ENCODE measurements at places on chromosomes 1 and 21.

- DNase-seq = no peak
Measured at GRCh38 chr1:38788341-38789336, 70.9 kb downstream of the RRAGC start.

- no peak for DNase-seq
Measured at GRCh38 chr1:91651243-91651642, 150.6 kb downstream of the CDC7 start.

GRCh38 chr1:234748066-234748465, 138.1 kb upstream of the IRF2BP2 start:
- DNase-seq = no peak

- DNase-seq = no peak
Measured at GRCh38 chr1:6440198-6441126, 15.9 kb downstream of the ESPN start.

DNA sequence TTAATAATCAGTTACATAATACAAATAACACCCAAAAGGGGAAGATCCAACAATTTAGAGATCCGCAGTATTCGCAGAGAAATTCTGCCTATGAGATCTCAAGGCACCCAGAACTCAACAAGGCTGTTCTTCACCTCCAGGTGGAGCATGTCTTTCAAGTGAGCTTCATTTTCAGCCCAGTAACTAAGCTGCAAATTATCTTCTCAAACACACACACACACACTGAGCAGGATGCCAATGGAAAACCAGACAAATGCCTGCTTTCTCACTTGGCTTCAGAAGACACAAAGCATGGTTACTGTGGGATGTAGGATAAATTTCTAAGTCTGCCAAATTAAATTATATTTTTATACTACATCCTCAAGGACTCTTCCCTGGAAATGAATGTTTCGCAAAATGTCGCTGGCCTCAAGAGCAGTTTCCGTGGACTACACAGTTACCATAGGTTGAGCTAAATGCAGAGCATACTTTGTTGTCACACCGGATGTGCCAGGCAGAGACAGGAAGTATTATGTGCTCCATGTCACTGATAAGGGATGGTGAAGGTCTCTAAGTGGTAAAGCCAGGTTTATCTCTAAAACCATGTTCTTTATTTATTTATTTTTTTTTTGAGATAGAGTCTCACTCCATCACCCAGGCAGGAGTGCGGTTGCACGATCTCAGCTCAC, 30.3 kb downstream of the UBR4 start:
- peak; percentile 99 for DNase-seq

DNA sequence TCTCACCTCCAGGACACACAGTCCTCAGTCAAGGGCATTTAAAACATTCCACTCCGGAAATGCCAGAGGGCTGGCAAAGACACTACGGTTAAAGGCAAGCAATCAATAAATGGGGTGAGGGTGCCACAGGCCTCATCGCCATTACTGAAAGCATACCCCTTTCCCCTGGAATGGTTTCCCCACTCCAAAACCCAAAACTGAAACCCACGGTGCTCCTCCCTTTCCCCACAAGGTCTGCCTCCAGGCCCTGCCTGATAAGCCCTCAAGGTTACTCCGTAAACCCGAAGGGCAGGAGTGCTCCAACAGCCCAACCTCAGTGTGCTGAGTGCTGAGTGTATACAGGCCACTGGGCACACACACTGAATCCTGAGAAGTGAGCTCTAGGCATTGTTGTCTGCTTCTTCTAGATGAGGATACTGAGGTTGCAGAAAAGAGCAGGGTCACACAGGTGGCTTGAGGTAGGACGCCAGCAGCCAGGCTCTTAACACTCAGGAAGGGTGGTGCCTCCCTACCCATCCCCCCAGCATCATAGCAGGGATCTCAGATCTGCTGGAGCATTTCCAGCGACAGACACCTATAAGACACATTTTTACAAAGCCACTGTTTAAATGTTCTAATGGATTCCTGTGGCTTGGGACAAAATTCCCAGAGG, 29.0 kb downstream of the SSBP3 start:
- no peak for DNase-seq

- no peak for DNase-seq
Measured at GRCh38 chr21:43958364-43959158, 53.5 kb upstream of the TRAPPC10 start.

DNA sequence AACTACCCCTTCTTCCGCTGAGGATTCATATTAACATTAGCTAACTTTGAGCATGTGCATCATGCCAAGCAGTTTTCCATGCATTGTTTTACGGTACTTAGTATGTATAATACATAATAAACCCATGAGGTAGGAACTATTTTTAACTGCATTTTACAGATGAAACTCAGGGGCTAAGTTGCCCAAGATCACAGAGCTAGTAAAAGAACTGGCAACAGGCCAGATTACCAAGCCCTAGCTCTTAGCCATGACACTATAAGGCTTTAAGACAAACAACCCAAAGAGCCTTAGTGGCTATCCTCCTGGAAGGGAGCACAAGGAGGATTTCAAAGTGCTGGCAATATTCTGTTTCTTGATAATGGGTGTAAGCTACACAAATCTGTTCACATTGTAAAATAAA, 6.1 kb downstream of the AK2 start:
- DNase-seq = no peak

DNA sequence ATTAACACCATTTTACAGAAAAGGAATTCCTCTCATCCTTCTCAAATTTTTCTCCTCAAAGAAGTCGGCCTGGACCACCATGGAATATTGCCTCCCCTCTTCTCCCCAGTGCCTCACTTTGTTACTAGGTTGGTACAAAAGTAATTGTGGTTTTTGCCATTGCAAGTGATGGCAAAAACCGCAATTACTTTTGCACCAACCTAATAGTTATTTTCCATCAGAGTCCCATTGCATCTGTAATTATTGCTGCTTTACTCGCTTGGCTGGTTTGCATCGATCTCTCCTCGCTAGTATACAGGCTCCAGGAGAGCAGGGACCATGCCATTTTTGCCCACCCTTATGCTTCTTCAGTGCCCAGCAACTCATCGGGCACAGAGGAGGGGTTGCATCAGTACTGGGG, 963 bp upstream of the C1orf94 start:
- no peak for DNase-seq

DNA sequence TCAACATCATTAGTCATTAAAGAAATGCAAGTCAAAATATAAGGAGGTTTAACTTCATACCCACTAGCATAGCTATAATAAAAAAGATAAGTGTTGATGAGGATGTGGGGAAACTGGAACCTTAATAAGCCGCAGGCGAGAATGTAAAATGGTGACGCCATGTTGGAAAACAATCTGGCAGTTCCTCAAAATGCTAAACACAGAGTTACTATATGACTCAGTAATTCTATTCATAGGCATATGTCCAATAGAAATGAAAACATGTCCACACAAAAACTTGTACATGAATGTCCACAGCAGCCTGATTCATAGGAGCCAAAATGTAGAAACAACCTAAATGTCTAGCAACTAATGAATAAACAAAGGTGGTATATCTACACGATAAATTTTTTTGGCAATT, 23.2 kb downstream of the DDX59 start:
- DNase-seq = no peak

- peak; percentile 63 for DNase-seq
Measured at GRCh38 chr1:28886731-28887418, 27.5 kb upstream of the EPB41 start.

- no peak for DNase-seq
Measured at GRCh38 chr1:150484431-150484830, 2.8 kb upstream of the TARS2 start.

DNA sequence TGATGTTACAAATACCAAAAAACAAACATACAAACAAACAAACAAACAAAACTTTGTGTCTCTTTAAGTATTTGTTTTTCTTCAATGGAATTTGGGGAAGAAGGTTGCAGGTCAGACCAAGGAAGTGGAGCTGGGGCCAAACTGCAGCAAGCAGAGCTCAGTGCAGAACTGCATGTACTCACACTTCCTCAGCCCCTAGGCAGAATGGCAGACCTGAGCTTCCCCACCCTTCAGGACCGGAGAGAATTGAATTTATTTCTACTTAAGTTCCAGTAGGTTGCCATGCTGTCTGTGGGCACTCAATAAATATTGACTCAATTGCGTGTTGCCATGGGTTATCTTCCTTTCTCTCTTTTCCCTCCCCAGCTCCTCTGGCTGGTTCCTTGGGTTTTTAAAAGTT, 173.6 kb downstream of the PTGER3 start:
- no peak for DNase-seq

Data from GF-D8 (cell line).